T-cell (primary cell): ENCODE measurements at places on chromosomes 4 and X. TPM values are rescaled to one million over a fixed set of nuclear protein-coding genes. Genes with fewer than 3 reads are reported as not detected.

ITIH6 gene
- total RNA-seq = not detected

GLRA2 gene
- total RNA-seq = not detected

SPARCL1 gene
- total RNA-seq = 1.5 TPM

ARHGAP36 gene
- not detected for total RNA-seq

SPON2 gene
- 24.3 TPM for total RNA-seq

MGAT4D gene
- not detected for total RNA-seq

ABLIM2 gene
- total RNA-seq = 7.0 TPM

MAGEA6 gene
- total RNA-seq = not detected
